Colonic mucosa (tissue), 4 donors: ENCODE measurements at places on chromosomes 13 and 19. TPM values are rescaled to one million over a fixed set of nuclear protein-coding genes. Genes with fewer than 3 reads are reported as not detected.

- H3K27me3 ChIP-seq: no peaks in the 10 kb centered on the region
- peak overlapping the region; percentile 79 for H3K27ac ChIP-seq
- H3K4me1 ChIP-seq: no peaks in the 10 kb centered on the region
These were observed 935 bp downstream of the CRB3 start for GRCh38 chr19:6465006-6465405.

- no peak for DNase-seq
- H3K36me3 ChIP-seq: no peaks in the 10 kb centered on the region
- no peaks in the 10 kb centered on the region for H3K27me3 ChIP-seq
- no peak overlapping the region for H3K27ac ChIP-seq
- no peak overlapping the region for H3K4me3 ChIP-seq
These were observed 2.5 kb downstream of the IGFL1 start for GRCh38 chr19:46232029-46232428.

GRCh38 chr13:88802886-88803285 is 1131.7 kb downstream of the SLITRK5 start:
- H3K36me3 ChIP-seq: no peaks in the 10 kb centered on the region
- no peak overlapping the region for H3K4me3 ChIP-seq
- no peak overlapping the region for H3K27ac ChIP-seq
- H3K27me3 ChIP-seq: no peaks in the 10 kb centered on the region
- no peaks in the 10 kb centered on the region for H3K4me1 ChIP-seq
- DNase-seq: no peak

DNA sequence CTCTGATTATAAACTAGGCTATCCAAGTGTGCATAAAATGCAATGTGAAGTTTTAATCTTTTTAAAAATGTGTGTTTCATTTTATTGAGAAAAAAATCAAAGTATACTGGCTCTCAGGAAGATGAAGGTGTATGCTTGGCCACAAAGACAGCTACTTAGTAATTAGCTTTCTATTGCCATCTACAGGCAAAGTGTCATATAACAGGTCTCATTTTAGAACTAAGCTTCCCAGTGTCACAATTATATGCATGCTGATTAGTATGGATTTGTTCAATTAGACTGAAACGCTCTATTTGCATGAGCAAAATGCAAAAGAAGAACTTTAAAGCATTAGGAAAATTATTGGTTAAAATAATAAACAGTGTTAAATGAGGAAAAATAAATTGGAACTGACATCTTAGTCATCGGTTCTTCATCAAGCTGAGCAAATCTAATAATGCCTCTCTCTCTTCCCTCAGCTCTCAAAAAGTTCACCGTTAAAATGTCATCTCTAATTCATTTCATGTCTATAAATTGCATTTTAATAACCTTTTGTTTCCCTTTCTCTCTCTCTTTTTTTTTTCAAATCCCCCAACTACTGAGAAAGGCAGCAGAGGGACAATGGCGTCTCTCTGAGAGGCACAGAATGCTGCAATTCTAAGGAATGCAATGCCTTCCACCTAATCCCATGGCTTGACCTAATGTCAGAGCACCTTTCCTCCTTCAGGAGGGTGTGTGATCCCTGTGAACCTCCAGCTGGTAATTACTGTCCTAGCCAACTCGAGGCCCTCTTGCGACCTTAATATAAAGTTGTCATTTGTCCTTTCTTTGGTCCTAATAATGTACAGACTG is 313.1 kb upstream of the MAB21L1 start:
- no peak overlapping the region for H3K27ac ChIP-seq
- no peaks in the 10 kb centered on the region for H3K36me3 ChIP-seq
- H3K27me3 ChIP-seq: no peaks in the 10 kb centered on the region
- H3K4me3 ChIP-seq: no peak overlapping the region

DNA sequence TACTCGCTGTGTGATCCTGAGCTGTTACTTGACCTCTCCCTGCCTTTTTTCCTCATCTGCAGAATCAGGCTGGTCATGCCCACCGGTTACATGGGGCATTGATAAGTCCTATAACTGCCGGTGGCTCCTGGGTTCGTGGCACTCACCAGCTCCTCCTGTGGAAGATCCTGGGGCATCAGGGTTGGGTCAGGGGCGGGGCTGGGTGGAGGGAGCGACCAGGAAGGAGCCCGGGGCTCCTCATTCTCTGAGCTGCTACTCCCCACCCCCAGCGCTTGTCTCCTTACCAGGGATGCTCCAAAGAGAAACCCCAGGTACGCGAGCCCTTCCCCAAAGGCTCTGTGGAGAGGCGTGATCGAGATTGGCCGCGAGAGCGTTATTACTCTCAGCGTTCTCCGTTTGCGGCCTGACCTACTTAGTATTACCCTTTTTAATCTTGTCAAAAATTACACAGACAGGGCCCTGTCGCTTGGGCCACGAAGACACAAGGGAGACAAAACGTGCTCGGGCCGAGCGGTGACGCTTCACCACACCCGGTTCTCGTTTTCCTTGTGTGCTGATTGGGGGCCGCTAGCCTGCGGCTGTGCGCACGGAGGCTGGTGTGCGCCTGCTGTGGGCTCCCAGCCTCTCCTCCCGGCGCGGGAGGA is 10.7 kb downstream of the HDGFL2 start:
- H3K4me1 ChIP-seq: no peaks in the 10 kb centered on the region
- no peaks in the 10 kb centered on the region for H3K36me3 ChIP-seq

DNA sequence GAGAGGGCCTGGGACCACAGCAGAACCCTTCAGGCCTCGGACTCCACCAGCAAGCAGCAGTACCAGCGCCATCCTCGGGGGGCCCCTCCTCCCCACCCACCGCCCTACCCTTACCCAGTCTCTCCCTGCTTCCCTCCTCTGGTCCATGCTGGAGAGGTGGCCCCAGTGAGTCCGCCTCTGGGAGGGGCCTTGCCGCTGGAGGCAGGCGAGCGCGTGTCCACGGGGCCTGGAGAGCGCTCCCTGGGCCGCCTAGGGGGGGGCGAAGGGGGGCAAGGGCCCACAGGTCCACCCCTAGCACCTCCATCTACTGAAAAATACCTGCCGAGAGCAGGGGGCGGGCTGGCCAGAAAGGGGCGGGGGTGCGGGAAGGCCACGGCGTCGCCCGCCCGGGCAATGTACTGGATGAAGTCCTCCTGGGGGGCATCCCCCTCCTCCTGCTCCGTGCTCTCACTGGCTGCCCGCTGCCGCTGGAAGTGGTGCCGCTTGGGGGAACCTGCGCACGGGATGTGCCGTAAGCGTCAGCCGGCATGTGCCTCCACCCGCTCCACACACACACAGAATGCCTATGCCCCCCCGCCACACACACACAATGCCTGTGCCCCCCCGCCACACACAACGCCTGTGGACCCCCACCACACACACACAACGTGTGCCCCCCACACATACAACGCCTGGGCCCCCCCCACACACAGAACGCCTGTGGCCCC is 6.9 kb downstream of the CBARP start:
- H3K4me3 ChIP-seq: no peak overlapping the region
- H3K27ac ChIP-seq: no peak overlapping the region
- peaks cover 17% of the 10 kb centered on the region for H3K4me1 ChIP-seq
- peaks cover 23% of the 10 kb centered on the region for H3K27me3 ChIP-seq
- no peaks in the 10 kb centered on the region for H3K36me3 ChIP-seq

GRCh38 chr13:26539738-26540292 is 17.7 kb upstream of the WASF3 start:
- DNase-seq: peak; percentile 75
- no peaks in the 10 kb centered on the region for H3K36me3 ChIP-seq
- no peaks in the 10 kb centered on the region for H3K27me3 ChIP-seq
- peaks cover 6% of the 10 kb centered on the region for H3K4me1 ChIP-seq
- H3K27ac ChIP-seq: no peak overlapping the region

- H3K4me3 ChIP-seq: peak overlapping the region; percentile 38
- H3K4me1 ChIP-seq: peaks cover 9% of the 10 kb centered on the region
- H3K27ac ChIP-seq: no peak overlapping the region
- no peaks in the 10 kb centered on the region for H3K36me3 ChIP-seq
- peak; percentile 54 for DNase-seq
- peaks cover 13% of the 10 kb centered on the region for H3K27me3 ChIP-seq
These were observed 2.1 kb downstream of the PNMA8C start for GRCh38 chr19:46426506-46427162.

GRCh38 chr19:17001603-17002183 is 24.9 kb downstream of the CPAMD8 start:
- H3K27ac ChIP-seq: no peak overlapping the region
- no peak for DNase-seq
- H3K27me3 ChIP-seq: no peaks in the 10 kb centered on the region
- no peak overlapping the region for H3K4me3 ChIP-seq
- no peaks in the 10 kb centered on the region for H3K4me1 ChIP-seq

GRIK5 gene
- total RNA-seq: 0.62 TPM

CYP2A7 gene
- total RNA-seq: 0.37 TPM

APOE gene
- total RNA-seq: 78.9 TPM

TM9SF2 gene
- total RNA-seq: 205 TPM

ATP4A gene
- not detected for total RNA-seq

ADGRE2 gene
- 1.3 TPM for total RNA-seq

SELENOW gene
- total RNA-seq: 280 TPM

C19orf81 gene
- total RNA-seq: not detected

PDX1 gene
- 0.35 TPM for total RNA-seq
